ENCODE measurements at places on chromosomes 7 and 10.

GRCh38 chr7:137956591-137956990, 45.3 kb downstream of the CREB3L2 start:
- DNase-seq = no peak

DNA sequence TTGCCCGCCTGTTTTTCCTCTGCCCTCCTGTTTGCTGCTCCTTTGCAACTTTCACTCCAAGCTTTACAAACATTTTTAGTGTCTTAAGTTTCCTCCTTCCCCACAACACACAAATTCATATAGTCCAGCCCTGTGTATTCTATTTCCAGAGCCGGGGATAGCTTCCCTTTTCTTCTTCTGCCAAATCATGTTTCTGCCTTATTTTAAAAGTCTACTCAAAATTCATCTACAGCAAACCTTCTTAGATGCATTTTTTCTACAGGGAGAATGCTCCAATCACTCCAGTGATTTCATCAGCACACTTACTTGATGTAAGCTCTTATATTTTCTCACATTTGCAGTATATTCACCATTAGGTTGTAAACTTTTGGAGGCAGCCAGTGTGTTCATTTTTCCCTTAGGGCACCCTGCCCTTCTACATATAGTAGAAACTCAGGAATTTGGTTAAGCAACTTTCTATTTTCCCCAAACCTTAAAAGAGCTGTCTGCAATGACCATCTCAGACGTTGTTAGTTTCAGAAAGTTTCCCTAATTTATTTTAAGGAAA, 12.4 kb upstream of the ACTA2 start:
- no peak for DNase-seq

- no peak for DNase-seq
Observed at GRCh38 chr10:131174211-131174565, 137.3 kb downstream of the TCERG1L start.

DNA sequence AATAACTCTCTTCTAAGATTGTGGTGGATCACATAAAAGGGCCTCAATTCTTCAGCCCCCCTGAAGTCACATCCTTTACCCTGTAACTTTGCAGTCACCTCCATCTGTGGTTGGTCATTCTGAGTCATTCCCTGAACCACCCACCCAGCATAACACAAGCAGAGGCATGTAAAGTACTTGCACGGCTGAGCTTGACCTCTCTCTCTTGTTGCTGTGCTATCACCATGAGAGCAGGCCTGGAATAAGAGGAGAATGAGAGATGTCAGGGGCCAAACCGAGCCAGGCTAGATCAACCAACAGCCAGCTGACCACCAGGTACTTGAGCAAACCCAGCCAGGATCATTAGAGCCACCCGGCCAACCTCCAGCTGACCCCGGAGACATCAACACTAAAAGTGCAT, 13.5 kb upstream of the STK17A start:
- peak; percentile 46 for DNase-seq

DNA sequence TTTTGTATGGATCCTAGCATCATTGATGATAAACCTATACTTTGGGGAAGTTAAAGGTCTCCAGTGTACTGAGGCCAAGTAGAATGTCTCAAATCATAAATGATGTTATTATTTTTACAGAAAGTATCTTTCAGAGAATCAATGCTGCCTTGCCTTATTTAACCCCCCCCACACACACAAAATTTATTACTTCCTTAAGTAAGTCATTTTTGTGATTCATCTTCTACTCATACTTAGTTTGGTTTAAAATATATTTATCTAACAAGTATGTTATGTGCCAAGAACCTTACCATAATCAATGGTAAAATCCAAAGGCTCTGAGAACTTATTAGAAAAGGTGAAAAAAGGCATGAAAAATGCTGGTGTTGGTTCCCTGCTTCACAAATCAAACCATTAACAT, 18.8 kb upstream of the CLDN12 start:
- no peak for DNase-seq

DNA sequence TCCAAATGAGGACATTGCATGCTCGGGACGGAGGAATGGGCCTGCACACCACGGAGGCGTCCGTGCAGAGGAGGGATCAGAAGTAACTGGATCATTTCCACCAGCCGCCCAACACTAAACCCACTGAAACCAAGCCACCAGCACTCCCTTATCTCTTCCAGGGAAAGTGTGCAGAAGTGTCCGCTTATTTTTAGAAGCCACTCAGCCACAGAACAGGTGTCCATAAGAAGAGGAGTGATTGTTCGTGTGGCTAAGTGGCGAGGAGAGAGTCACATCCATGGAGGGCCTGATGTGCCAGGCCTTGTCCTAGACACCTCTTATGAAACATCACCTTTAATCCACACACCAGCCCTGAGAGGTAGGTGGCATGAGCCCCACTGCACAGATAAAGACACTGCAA, 407.9 kb upstream of the NPVF start:
- DNase-seq = no peak

DNA sequence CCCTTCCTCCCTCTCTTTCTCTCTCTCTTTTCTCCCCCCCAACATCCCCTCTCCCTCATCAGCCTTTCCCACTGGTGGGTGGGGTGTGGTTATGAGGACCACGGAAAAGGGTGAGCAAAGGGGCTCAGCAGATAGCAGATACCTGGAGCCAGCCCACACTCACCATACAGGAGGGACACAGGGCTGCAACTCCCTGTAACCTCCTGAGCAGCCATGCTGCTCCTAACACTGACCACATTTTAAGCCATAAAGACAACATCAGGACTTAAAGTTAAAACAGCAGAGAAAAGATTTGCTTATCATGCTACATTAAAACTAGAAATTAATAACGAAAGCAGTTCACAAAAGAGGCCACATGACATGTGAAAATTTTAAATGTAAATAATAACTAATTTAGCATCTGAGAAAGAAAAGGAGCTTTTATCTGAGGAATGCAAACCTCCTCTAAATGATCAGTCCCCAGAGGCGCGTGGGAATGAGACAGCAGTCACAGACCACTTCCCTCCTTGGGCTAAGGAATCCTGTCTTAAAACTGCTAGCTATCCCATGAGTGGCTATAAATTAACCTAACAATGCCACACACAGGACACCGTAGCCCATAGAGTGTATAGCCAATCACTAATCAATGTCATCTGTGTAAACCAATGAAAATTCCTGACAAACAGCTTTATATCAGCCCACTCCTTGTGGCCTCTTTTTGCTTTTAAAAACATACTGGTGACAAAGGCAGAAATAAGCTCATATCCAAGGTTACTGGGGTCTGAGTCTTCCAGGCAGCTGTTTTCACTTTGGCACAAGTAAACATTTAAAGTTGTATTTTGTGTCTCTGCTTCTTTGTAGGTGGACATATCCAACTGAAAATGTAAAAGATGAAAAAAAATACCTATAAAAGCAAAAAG, 33.3 kb downstream of the PKD1L1 start:
- no peak for DNase-seq

DNA sequence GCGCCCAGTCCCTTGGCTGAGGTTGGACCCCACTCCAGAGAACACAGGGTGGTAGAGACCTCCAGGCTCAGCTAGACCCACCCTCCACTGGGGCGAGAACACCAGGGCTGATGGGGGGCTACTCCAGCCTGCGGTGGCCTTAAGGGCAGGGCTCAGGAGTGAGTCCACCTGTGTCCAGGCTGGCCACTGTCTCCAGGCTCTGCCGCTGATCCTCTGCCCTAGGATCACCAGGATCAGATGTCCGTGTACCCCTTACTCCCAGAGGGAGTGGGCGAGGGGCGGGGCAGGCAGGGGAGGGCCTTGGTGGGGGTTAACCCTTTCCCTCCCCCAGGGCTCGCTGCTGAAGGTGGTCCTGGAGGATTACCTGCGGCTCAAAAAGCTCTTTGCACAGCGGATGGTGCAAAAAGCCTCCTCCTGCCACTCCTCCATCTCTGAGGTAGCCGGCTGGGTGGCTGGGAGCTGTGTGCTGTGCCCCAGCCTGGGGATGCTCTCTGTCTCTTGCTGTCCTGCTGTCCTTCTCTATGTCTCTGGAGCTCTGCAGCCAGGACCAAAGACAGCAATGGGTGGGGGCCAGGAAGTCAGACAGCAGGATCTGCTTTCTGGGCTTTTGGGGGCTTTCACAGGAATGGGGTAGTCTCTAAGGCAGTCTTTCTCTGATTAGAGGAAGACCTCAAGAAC, 38.0 kb downstream of the PSAP start:
- DNase-seq = no peak

GRCh38 chr7:93011351-93012294, 106.2 kb downstream of the SAMD9 start:
- no peak for DNase-seq

GRCh38 chr10:71520042-71520441, 123.3 kb downstream of the CDH23 start:
- no peak for DNase-seq

- DNase-seq = peak; percentile 10
Observed at GRCh38 chr7:91784469-91784868, 96.0 kb downstream of the MTERF1 start.

GRCh38 chr7:41708581-41709358, 5.9 kb upstream of the INHBA start:
- DNase-seq = no peak

- no peak for DNase-seq
Observed at GRCh38 chr10:17387861-17388503, 66.4 kb downstream of the ST8SIA6 start.

DNA sequence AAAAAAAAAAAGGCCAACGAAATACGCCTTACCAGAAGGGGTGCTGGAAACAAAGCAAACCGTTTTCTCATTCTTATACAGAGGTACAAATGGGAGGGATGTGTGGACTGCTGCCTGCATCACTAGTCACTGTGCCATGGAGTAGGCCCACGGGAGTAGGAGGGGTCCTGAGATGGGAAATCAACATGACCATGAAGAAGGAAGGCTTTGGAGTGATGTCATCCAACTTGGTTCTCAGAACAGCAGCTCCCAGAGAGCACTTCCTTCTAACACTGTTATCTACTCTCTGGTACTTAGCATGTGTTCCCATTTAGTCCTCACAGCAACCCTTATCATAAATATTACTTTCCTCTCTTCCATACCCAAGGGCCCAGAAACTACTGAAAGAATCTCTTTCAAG, 60.0 kb upstream of the LRGUK start:
- no peak for DNase-seq

- DNase-seq = no peak
Observed at GRCh38 chr7:30595436-30596013, 847 bp downstream of the GARS1 start.

- no peak for DNase-seq
Observed at GRCh38 chr7:101671371-101672356, 42.6 kb upstream of the MYL10 start.

GRCh38 chr7:151056666-151057505, 811 bp downstream of the CDK5 start:
- DNase-seq = no peak

DNA sequence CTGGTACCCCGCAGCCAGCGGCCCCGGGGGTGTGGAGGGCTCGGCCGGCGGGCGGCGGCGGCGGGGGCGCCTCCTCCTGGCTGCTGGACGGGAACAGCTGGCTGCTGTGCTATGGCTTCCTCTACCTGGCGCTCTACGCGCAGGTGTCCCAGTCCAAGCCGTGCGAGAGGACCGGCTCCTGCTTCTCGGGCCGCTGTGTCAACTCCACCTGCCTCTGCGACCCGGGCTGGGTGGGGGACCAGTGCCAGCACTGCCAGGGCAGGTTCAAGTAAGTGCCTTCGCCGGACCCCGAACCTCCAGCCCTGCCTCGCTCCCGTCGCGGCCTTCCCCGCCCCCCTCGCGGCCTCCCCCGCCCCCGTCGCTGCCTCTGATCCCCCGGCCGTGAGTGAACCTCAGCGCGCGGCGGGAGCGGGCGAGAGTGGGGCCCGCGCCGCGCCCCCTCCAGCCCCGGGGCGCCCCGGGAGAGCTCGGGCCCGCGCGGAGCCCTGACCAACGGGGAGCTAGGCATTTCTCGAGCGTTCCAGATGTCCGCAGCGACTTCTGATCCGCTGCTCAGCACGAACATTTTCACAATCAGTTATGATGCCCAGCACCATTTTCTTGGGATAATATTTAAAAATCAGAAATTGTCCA, 727 bp downstream of the ATRNL1 start:
- DNase-seq = peak; percentile 70

GRCh38 chr7:47407136-47407535, 174.8 kb downstream of the TNS3 start:
- DNase-seq = no peak

GRCh38 chr10:36094096-36094495, 452.0 kb upstream of the FZD8 start:
- no peak for DNase-seq

DNA sequence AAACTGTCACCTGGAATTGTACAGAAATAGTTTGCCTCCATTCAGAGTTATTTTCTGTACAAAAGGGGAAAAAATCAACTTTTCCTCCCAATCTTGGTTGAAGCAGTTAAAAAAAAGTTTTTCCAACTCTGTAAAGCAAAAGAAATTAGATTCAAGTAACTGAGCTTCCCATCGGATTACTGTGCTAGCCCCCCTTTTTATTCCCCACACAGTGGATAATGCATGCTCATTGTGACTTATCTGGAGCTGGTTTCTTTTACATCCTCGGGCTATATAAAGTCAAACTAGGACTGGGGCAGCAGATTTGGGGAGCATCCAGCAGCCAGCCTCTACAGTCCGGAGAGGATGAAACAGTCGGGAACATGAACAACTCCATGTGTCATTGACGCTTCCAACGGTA, at the start of gene TECTB:
Gene TECTB (plus strand): TSS at position 301 of the 400 bp plus-strand sequence. CDS start 335 bp downstream, outside the sequence.
- DNase-seq = no peak

DNA sequence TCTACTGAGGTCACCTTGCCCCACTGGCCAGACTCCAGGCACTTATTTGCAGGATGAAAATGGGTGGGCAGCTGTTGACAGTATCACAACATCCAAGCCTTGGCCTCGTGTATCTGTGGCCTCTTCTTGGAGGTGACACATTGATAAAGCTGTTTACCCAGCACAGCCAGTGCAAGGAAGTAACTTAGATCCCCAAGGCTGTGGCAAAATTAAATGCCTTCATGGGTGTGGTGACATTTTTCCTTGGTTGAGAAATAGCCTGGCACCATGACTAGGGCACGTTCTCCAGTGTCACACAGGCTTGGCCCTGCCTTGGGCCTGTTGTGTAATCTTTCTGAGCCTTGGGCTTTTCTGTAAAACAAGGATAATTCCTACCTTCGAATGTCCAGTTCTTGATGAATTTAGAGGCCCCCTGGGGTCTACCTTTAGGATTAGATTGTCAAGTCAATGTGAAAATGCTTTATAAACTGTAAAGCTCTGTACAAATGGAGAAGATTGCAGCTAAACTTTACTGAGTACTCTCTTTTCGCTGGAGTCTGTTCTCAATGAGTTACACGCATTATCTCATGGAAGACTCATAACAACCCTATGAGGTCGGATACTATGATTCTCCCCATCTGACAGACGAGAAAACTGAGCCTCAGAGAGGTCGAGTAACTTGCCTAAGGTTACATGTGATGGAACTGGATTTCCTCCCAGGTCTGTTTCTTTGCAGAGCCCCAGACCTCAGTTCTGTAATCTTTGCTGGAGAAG, 46.7 kb upstream of the LOXL4 start:
- DNase-seq = no peak

Measured in GM13977 (cell line).